Right renal cortex interstitium (tissue), 3 donors: ENCODE measurements at places on chromosomes 16 and 17. TPM values are rescaled to one million over a fixed set of nuclear protein-coding genes. Genes with fewer than 3 reads are reported as not detected.

GRCh38 chr17:27408891-27409290 is 47.4 kb upstream of the KSR1 start:
- no peak for DNase-seq

- peak; percentile 58 for DNase-seq
Observed at GRCh38 chr16:57591086-57591869, 37.2 kb upstream of the ADGRG1 start.

DNA sequence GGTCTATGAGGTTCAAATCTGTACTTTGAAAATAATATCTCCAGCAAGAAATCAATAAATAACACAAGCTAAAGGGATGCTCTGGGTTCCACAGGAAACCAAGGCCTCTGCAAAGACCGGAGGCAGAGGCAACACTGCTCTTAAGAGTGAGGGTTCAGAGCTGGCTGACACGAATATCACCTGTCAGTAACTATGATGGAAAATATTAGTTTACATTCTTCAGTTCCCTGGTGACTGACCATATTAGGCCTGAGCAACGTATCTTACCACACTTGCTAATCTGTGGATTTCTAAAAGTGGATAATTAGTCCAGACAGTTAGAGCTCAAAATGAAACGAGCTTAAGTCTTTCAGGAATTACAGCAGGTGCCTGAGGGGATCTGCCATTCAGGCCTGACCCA is 459.3 kb downstream of the HS3ST3B1 start:
- DNase-seq, result no peak

DNA sequence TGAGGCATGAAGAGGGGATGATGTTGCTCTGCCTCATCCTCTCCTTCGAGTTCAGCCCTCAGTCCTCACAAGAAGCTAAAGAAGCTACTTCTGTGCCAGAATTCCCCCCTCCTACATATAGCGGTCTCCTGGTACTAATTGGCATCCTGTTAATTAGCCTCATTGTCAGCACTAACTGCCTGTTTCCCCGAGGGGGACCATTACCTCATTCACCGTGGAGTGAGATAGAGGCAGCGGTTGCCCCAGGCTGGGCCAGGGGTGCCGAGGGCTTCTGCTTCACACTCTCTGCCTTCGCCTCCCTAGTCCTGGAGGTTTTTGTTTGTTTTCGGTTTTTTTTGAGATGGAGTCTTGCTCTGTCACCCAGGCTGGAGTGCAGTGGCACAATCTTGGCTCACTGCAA is 5.7 kb upstream of the MINK1 start:
- DNase-seq, result no peak

DNA sequence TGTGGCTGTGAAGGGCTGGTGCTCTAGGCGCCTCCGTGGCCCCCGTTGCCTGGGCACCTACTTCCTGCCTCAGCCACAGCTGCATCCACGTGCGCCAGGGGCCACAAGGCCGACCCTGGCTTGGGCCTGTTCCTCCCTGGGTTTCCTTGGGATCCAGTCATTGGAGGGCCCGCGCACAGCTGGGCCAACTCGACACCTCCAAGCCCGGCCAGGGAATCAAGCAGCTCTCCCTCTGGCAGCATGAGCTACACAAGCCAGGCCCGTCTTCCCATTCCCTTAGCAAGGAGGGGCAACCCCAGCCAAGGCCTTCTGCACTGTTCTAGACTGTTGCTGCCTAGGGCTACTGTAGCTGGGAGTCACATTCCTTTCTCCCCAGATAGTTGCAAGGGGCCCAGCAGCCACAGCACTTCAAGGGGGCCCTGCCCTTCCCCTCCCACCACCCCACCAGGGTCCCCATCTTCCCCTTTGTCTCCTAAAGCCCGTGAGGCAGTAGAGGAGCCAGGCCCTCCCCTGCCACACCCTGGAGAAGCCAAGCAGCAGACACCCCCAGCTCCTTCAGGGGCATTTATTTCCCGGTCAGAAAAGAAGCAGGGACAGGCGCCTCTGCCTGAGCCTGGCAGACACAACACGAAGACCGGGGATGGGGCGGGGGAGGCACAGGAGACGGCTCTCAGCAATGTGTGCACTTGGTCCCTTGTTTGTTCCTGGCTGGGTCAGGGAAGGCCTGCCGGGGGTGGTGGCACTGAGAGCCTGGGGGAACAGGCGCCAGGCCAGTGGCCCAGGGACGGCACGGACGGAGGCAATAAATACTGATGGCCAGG is 3.8 kb downstream of the ARHGDIA start:
- DNase-seq, result no peak

DNA sequence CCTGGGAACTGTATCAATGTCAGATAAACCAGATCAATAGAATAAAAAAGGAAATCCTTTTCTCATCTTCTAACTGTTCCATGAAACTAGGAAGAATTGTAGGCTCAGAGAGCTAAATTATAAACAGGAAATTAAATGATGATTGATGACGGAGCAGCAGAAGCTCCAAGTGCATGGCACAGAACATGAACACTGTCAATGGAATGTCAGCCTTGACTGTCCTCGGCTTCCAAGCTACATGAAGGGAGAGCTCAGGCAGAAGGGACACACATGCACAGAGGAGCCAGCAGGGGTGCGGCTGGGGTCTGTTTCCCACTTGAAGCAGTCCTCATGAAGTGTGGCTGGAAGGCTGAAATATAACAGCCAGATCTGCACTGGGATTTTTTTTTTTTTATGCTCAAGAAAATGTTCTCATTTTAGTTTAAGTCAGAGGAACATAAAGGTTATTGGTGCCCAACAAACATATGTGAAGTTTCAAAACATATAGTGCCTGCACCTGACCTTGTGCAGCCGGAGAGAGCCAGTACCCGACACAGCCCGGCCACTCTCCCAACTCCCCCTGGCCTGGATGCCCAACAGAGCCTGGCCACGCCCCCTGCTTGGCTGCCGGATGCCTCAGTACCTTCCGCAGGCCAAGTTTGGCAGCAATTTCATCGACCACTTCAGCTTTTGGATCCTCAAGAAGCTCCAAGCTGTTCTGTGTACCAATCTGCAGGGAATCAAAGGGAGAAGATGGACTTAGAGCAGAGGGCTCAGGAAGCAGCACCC is 37.0 kb downstream of the NPLOC4 start:
- DNase-seq, result no peak

DNA sequence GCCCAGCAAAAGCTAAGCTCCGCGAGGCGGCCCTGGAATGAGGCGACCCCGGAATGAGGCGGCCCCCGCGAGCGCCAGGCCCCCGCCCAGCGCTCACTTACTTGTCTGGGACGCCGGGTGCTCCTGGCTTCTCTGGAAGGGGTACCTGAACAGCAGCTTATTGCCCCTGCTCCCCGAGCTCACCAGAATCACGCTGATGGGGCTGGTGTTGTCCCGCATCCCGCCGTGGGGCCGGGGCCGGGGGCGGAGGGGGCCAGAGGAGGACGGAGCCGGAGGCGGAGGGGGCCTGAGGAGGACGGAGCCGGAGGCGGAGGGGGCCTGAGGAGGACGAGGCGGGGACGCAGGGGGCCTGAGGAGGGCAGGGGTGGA is 440 bp downstream of the NPRL3 start:
- DNase-seq, result no peak

DNA sequence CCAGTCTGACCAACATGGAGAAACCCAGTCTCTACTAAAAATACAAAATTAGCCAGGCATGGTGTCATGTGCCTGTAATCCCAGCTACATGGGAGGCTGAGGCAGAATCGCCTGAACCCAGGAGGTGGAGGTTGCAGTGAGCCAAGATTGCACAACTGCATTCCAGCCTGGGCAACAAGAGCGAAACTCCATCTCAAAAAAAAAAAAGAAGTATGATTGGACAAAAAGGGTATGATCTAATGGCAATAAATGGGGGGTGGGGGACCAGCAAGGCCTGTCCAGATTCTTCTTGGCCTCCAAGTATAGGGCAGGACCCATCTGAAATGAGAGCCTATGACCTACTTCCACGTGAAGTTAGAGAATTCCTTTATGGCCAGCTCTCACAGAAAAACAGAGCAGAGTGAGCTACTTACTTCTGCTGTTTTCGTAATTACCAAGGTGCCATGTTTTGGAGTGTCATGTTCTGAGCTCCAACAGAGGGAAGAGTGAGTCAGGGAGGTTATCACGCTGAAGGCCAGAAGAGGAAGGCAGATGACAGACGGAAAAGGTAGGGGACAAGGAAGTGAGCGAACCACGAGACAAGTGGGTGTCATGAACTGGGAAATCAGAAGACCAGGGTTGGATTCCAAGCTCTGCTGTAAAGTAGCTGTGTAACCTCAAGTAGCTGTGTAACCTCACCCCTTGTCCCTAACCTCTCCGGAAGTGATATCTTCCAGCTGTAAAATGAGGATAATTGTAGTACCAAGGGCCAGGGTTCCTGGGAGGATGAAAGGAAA is 3.6 kb upstream of the ZMYND15 start:
- no peak for DNase-seq

DNA sequence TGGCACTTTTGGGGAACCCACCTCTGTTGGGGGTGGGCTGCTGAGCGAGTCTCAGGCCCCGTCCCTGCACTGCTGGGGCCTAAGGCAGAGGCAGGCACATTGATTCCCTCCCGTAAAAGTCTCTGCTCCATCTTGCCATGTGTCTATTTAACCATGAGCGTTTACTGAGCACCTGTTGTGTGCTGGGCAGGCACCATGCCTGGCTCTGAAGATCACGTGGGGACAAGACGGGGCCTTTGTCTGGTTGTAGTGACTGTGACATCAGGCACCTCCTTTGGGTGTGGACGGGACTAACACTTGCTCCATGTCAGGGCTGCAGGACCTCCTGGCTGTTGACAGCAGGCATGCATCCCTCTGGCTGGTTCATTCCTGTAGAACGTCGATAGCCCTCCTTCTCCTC is 204.7 kb upstream of the CIBAR2 start:
- no peak for DNase-seq

DNA sequence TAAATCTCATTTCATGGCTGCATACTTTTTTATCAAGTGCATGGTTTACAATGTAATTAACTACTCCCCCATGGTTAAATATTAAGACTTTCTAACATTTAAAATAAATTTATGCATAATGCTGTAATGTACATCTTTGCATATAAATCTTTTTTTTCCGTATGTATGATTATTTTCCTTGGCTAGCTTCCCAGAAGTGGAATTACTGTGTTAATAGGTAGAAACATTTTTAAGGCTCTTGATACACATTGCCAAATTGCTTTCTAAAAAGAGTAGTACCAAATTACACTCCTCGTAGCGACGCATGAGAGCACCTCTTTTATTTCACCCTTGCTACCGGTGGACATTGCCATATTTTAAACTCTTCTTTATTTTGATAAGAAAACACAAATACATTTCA is 141.1 kb downstream of the DNAH9 start:
- no peak for DNase-seq

DNA sequence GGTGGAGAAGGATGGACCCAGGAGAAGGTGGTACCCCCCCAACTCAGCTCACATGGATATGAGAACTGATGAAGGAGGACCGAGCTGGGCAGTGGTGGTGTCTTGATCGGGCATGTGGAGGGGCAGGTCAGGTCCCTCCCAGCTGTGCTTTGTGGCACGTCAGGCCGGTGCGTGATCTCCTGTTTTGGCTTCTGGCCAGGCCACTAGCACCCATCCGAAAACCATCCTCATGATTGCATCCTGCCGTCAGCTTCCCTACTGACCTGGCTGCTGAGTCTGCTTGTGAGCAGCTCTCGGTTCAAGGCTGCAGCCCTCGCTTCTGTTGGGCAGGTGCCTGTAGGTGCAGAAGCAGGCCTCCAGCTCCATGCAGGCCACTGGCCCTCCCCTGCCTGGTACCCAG is 53.1 kb downstream of the PLD6 start:
- DNase-seq, result no peak

DNA sequence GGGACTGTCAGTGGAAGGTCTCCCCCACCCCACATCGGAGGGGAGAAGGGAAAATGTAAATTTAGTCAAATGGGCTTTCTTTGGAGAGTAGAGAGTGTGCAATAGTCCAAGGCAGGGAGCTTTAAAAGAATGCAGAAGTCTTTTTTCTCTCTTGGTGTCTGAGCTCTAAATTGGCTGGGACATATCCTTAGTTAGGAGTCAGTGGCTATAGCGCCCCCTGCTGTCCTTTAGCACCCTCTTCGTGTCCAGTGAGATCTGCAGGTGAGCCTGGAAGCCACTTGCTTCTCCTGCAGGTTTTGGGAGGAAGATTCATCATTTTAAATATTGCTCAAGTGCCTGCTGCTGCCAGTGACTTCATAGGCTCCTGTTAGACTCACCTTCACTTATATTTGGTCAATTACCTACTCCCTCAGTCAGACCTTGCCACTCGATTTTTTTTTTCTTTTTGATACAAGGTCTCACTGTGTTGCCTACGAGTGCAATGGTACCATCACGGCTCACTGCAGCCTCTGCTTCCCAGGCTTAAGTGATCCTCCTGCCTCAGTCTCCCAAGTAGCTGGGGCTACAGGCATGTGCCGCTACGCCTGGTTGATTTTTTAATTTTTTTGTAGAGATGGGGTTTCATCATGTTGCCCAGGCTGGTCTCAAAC is 174.8 kb downstream of the PRKCB start:
- peak; percentile 54 for DNase-seq

DNA sequence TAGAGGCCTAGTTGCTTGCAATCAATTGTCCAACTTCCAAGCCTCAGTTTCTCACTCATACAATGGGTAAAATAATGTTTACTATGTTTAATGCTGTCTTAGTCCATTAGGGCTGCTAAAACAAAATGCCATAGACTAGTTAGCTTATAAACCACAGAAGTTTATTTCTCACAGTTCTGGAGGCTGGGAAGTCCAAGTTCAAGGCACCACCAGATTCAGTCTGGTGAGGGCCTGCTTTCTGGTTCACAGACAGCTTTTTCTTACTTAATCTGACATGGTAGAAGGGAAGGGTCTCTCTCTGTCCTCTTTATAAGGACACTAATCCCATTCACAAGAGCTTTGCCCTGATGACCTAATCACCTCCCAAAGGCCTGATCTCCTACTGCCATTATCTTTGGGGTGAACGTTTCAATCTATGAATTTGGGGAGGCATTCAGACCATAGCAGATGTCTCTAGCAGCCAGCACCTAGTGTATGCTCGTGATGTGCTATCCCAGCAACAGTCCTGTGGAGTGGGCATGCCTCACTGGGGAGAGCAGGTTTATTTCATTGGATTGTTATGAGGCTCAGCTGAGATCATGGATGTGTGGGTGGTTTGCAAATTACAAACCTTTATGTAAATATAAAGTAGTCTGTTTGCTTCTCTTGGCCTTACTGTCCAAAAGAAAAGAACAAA is 25.2 kb downstream of the YPEL2 start:
- DNase-seq, result no peak

- peak; percentile 37 for DNase-seq
Observed at GRCh38 chr17:28901866-28902818, 737 bp downstream of the DHRS13 start.

Gene DLX3
- polyA plus RNA-seq, result 1.4 TPM

Gene DBNDD1
- polyA plus RNA-seq, result 8.9 TPM

Gene PIEZO1
- 22.6 TPM for polyA plus RNA-seq

Gene C17orf107
- 1.4 TPM for polyA plus RNA-seq

Gene ELAC2
- polyA plus RNA-seq, result 66.2 TPM

Gene SPHK1
- 2.5 TPM for polyA plus RNA-seq
